Common myeloid progenitor, CD34-positive (primary cell): ENCODE measurements at places on chromosomes 2 and 18.

- DNase-seq, result no peak
Observed at GRCh38 chr2:237223201-237223861, 137.6 kb downstream of the COPS8 start.

DNA sequence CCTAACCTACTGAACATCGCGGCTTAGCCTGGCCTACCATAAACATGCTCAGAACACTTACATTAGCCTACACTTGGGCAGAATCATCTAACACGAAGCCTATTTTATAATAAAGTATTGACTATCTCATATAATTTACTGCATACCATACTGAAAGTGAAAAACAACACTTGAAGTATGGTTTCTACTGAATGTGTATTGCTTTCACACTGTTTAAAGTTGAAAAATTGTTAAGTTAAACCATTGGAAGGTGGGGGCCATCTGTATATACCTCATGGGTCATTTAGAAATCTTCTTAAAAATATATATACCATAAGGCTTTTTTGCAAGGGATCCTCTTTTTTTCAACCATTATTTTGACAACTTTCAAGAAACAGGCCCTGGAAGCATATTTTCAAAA lies 16.5 kb downstream of the RNF149 start:
- DNase-seq, result no peak

DNA sequence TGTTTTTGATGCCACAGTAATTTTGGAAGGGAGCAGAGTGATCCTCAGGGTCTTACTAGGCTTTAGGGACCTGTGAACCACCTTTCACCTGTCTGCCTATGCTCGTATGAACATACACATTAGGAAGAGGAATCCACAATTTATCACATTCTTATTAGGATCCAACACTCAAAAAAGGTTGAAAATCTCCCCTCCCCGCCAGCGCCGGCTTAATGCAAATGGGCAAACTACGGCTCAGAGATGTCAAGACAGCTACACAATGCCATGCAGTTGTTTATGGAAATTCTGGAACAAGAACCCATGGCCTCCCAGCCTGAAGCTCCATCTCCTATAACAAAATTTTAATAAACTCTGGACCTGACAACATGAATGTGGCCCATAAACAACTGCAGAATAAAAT lies 375.9 kb upstream of the ACVR2A start:
- DNase-seq, result no peak

GRCh38 chr18:8952769-8953760 lies 149.4 kb upstream of the NDUFV2 start:
- DNase-seq, result no peak

DNA sequence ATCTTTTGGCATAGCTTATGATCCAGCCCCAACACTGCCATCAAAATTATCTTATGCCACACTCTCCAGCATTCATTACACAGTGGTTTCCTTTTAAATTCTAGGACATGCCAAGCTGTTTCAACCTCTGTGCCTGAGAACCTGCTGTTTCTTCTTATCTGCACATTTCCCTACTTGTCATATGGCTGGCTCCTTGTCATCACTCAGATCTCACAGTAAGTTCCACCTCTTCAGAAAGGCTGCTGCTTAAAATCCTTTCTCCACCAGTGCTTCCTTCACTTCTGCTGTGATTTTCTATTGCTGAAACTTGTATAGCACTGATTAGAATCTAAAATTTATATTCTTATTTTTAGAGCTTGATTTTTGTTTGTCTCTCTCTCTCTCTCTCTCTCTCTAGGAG lies 43.4 kb downstream of the MC4R start:
- DNase-seq, result no peak

GRCh38 chr2:104444392-104444791 lies 409.5 kb upstream of the POU3F3 start:
- no peak for DNase-seq

GRCh38 chr2:70527447-70528080 lies 26.1 kb downstream of the TGFA start:
- no peak for DNase-seq

GRCh38 chr18:52869349-52869923 lies 529.4 kb downstream of the DCC start:
- no peak for DNase-seq

- DNase-seq, result no peak
Observed at GRCh38 chr2:29293830-29294438, 178.7 kb downstream of the CLIP4 start.

DNA sequence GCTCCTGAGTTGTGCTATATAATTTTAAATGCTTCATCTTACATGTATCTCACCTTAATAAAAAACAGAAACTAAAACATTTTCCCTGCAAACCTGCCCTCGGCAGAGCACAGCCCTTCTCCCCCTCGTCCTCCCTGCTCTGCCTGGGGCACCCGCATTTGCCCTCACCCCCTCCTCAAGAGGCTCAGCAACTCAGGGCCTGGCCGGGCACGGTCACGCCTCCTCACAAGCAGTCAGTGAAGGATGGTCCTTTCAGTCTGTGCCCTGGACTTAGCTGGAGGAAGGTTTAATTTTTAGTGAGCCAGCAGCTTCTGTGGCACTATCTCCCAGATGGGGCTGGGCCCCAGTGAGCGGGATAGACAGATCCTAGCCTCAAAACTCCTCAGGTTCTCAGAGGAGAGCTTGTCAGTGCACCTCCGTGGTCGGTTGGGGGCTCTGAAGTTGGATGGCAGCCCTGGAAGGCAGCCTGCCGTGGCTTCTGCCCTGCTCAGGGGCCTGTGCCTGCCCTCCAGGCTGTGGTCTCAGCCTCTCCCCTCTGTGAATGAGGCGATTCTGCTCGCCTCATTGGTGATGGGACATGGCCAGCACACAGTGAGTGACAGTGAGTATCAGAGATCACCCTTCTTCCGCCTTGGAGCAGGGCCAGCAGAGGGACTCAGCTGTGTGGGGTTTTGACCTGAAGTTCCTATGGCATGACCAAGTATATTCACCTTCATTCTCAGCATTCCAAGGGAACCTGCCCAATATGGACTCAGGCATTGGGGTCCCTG lies 56.3 kb upstream of the AFF3 start:
- DNase-seq, result no peak

GRCh38 chr2:187523325-187523724 lies 30.9 kb downstream of the TFPI start:
- no peak for DNase-seq

DNA sequence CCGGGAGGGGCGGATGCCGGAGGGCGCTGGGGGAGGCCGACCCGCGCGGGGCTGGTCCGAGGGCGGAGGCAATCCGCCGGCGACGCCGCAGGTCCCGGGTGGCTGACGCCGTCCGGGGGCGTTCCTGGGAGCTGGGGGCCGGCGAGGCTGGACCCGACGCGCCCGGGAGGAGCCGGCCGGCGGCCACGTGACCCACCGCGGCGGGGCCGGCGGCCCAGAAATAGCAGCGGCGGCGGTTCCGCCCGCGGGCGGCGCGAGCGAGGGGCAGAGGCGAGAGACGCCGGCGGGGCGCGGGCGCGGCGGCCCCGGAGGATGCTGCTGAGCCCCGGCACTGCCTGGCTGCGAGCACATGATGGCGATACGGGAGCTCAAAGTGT lies at the start of gene RAB31:
TSS of gene RAB31 (plus strand) at position 245 of the 377 bp plus-strand sequence. CDS start at position 350, 105 bp downstream.
- peak; percentile 40 for DNase-seq

DNA sequence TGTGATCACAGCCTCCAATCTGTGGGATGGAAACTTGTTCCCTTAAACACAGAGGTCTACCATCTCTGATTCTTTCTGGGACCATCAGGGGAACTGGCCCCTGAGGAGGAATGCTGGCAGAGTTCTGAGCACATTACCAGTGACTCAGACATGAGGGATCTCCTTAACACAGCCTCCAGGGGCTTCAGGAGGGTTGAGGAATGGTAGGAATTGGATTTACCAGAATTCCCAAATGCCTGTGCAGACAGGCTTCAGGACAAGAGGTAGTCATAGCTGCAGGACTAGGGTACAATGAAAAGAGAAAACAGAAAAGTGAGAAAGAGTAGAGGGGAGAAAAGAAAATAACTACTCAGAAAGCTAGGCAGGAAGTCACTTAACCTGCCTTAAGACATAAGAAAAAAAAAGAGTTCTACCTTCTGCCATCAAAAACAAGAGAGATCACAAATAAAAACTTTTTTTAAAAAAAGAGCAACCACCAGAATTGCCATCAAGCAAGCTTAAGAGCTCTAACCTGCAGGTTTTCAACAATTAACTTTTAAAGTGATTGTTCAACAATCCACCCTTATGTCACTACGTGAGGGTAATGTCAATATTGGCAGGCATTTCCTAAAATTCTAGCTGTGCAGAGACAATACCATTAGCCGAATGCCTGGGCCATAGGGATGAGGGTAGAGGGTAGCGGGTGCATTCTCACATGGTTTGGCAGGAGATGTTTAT lies 524.4 kb downstream of the BCL11A start:
- no peak for DNase-seq

DNA sequence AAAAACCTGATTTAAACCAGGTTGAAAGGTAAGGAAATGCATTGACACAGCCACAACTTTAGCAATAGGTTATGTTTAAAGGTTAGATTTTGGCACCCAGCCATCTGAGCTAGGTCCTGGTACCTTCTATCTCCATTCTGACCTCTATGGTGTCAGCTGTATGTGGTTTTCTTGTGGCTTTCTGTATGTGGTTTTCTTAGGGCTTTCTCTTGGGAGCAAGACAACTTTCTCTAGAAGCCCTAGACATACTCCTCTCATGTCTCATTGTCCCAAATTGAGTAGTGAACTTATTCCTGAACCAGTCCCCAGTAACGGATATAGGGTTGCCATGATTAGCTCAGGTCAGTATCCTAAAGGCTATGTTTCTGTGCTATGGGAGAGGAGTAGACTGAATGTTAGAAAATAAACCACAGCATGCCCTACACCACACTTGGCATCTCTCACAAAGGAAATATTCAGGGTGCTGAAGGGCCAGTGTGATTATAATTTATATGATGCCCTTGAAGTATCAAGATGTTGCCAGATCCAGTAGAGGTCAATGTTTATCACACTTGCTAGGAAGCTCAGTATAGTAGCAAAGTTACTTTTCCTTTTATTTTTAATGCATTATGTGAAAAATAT lies 176.1 kb downstream of the CAPN13 start:
- peak; percentile 53 for DNase-seq

DNA sequence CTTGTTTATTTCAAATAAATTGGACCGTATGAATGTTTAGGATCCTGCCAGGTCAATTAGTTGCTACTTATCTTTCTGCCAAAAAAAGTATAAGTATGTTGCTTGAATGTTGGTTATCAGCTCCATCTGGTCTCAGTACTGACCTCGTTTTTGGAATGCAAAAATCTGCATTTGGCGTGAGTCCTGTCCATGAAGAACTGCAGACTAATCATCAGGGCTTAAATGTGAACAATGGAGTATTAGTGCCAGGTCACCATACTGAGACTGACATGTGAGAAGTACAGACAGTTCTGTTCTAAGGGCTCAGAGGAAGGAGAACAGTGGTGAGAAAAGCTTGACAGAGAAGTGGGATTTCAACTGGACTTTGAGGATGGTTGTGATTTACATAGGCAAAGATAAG lies 393.1 kb upstream of the SLC14A2 start:
- no peak for DNase-seq

DNA sequence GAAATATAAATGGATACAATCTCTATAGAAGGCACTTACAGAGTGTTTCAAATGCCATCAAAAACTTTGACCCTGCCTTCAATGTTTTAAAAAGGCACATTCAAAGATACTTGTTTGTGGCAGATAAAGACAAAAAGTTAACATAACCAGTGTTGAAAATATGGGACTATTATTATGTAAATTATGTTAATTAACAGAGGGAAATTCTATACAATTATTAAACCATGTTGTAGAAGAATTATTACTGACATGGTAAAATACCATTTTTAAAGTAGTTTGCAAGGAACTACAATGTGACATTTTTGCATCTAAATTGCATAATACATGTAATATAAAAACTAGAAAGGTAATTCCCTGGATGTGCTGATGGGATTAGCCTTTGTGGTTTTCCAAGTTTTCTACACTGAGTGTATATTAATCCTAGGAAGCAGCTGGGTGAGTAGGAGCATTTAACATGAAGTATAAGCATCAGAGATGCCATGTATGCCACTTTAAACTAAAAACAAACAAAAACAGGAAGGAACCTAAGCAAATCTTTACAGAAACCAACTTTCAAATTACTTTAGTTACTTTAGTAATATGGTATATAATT lies 21.7 kb downstream of the MIB1 start:
- DNase-seq, result no peak

- DNase-seq, result no peak
Observed at GRCh38 chr18:57337890-57338289, 14.5 kb upstream of the ST8SIA3 start.
